Non-pigmented ciliary epithelial cell (primary cell): ENCODE measurements at places on chromosomes 5 and 9.

- DNase-seq: peak; percentile 5
These were observed 69.2 kb downstream of the SYK start for GRCh38 chr9:90870621-90871326.

DNA sequence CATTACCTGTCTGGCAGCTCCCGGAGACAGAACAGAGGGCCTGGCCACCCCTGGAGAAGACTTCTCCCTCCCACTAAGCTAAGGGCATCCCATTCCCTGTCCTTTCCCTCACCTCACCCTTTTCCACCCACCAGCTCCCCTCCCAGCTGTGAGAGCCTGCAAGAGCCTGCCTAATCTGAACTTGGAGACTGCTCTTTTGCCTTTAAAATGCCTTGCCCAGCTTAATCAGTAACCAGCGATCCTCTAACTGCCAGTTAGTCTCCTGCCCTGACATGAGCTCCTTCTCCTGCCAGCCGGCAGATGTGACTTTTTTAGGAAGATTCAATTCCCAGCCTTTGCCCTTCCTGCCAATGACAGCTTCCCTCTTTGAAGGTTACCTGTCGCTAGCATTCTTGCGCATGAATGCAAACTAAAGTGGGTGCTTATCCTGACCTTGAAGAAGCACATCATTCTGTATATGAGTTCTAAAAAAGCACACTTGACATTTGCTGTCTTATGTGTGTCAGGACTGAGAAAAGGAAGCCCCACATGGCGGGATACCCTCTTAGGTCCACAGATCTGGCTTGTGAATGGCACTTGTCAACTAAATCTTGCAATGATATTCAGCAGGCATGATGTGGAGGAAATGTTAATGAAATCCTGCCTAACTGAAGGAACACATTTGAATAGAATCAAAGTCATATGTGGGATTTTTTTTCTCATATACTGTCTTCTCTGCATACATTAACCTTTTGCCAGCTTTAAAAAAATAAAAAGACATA lies 411.2 kb upstream of the SLC30A5 start:
- no peak for DNase-seq

DNA sequence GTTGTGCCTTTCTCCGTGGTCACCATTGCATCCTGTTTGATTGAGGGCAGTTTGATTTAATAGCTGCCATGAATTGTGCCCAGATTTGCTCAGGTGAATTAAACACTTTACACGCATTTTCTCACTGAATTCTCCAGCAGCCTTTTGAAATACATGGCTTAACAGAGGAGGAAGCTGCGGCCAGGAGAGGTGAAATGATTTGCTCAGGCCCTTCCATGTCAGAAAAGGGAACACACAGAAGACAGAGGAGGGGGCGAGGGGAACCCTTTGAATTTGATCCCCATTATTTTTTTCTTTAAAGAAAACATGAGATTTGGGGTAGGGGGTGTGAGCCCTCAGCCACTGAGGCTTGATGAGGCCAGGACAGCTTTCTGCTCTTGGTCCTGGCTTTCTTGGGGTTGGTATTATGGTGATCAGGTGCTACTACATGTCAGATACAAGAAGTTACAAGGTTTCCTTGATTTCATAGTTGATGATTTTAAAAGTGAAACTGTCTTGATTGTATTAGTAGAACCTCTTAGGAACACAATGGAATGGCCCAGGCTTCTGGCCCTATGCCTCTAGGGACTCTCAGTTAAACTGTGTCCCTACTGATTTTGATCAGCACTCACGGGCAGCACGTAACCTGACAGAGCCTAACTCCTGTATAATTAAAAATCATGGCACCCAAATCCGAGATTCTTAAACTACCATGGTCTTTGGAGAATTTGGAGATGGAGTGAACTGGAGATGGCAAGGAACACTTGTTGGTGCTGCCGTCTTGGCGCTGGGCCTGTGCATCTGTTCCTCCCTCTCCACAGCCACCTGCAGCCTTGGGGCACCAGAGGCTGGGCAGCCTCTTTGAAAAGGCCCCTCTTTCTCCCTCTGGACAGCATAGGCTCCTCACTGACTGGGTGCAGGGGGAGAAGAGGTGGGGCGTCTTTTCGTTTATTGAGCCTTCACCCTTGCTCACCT lies 107.9 kb downstream of the TRIO start:
- no peak for DNase-seq

DNA sequence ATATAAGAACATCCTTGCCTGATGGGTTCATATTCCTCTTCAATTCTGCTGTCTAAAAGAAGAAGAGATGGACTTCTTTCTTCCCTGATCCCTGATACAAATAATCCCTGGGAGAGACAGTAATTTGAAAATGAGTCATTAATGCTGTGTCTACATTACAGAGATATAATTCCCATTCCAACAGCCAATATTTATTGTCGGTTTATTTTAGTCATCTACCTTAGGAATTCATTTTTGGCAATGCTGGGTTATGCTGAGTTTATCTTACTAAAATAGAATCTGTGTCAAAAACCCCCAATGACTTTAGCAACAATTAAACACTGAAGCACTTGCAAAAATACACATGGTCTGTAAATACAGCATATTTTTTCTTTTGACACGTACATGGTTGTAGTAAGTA lies 23.9 kb downstream of the ZNF474 start:
- no peak for DNase-seq

DNA sequence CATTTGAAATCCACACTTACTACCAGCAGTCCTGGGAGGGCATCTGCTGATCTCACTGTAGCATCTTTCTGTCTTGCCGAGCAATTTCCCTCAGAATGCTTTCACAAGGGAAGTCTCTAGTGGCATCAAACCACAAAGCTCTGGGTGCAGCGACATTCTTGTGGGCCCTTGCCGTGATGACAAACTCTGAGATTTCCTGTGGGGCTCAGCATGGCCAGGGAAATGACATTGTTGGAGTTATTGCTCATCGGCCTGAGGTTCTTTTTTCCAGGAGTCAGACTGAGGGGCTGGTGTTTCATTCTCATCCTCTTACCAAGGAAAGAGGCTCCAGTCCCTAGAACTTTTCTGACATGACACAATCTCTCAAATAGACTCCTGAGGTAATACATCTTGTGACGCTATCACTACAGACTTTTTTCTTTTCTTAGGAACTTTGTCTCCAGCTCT lies 51.4 kb downstream of the PFDN1 start:
- DNase-seq: peak; percentile 92

GRCh38 chr5:33343676-33344327 lies 97.0 kb upstream of the TARS1 start:
- peak; percentile 72 for DNase-seq

DNA sequence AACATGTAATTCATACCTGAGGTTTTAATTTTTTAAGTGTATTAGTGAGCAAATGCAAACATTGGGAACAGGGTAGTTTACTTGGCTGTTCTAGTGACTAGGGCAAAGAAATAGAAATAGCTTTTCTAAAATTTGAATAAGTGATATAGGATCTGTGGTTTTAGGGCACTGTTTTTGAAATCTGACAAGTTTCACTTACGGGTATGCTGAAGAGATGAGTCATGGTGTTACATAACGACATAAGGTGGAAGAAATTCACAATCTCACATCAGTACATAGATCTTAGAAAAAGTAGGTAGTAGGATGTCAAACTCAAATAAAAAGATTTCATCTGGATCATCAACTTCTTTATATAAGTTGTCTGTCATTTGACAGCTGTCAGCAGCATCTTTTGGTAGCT lies 772.3 kb downstream of the MAT2B start:
- DNase-seq: no peak

- no peak for DNase-seq
These were observed 46.6 kb downstream of the ANGPTL2 start for GRCh38 chr9:127075624-127076372.

DNA sequence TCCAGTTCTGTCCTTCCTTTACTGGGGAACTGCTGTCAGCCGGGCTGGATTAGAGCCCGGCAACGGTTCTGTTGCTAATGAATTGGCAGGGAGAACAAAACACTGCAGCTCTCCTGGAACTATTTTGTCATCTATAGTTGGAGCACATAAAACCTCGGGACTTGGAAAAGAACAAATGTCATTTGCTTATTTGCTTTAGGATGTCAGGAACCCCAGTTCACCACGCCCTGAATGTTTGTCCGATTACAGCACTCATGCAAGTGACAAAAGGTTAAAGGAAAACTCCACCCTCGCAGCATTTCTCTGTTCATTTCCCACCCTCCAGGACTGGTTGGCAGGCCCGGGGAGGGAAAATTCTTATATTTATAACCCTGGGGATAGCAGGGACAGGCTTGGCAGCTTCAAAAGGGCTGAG lies 66.4 kb upstream of the PLPP1 start:
- peak; percentile 54 for DNase-seq

DNA sequence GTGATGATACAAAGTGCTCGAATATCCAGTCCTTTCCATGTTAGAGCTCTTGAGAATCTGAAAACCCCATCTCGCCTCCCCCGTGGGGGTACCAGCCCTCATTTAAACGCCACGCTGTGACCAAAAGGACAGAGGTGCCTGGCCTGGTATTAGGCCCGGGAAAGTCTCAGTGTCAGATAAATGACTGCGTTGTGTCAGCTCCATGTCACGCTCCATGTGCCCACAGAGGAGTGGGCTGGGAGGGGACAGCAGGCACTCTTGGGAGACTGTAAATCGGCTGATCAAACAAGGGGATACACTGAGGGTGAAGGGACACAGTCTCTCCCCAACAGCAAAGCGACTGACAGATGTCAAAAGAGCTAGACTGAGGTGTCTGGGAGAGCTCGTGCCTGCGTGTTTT lies 65.7 kb upstream of the ECM2 start:
- DNase-seq: no peak

DNA sequence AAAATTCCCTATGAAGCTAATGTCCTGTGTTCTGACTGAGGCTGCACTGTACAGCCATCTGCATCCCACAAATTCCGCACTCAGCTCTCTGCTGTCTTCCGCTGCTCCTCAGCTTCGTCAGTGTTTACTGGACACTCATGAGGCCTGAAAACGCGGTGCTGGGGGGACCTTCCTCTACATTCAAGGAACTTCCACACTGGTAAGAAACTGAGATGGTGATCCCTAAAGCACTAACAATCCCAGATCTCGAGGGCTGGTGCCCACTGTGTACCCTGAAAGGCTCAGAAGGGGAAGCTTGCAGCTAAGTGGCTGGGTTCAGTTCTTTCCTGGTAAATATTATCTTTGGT lies 117.9 kb downstream of the NRG2 start:
- DNase-seq: no peak

DNA sequence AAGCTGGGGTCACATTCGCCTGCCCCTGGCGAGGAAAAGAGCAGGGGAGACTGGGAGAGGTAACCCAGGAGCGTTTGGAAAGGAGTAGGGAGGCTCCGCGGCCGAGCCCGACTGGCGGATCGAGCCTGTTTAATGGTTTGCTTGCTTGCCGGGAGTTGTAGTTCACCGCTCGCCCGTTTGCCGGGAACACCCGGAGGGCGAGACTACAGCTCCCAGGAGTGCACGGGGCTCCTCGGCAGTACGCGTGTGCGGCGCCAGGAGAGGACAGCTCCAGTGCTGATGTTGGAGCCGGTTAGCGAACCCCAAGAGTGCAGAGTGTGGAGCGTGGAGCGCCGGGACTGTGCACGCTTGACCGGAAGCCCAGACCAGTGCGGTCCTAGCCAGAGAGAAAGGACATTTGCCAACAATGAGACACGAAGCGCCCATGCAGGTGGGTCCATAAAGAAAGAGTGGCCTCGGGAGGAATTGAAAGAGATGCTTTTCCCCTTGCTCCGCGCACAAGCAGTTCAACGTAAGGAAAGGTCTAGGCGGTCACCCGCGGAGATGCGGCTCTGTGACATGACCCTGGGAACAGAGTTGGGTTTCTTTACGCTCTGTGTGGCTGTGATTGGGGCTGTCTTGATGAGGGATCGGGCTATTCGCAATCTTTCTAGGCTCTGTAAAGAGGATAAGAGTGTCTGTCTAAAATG lies at the start of gene RAB3C:
TSS of gene RAB3C (plus strand) at position 273 of the 689 bp plus-strand sequence. CDS start at position 407, 134 bp downstream.
- DNase-seq: peak; percentile 81

GRCh38 chr5:160198146-160198545 lies 31.2 kb upstream of the FABP6 start:
- DNase-seq: no peak

DNA sequence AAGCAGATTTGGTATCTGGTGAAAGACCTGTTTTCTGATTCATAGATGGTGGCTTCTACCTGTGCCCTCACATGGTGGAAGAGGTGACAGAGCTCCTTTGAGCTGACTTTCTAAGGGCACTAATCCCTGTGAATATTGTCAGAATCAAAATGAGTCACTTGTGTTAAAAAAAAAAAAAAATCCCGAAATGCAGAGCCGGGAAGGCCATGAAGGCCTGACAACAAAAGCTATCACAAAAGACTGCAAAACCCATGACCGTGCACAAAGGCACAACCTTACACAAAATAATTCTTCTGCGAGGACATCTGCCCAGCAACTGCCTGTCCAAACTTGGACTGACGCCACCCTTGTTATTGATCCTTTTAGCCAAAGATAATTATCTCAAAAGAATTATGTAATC lies 19.6 kb upstream of the UBTD2 start:
- no peak for DNase-seq

DNA sequence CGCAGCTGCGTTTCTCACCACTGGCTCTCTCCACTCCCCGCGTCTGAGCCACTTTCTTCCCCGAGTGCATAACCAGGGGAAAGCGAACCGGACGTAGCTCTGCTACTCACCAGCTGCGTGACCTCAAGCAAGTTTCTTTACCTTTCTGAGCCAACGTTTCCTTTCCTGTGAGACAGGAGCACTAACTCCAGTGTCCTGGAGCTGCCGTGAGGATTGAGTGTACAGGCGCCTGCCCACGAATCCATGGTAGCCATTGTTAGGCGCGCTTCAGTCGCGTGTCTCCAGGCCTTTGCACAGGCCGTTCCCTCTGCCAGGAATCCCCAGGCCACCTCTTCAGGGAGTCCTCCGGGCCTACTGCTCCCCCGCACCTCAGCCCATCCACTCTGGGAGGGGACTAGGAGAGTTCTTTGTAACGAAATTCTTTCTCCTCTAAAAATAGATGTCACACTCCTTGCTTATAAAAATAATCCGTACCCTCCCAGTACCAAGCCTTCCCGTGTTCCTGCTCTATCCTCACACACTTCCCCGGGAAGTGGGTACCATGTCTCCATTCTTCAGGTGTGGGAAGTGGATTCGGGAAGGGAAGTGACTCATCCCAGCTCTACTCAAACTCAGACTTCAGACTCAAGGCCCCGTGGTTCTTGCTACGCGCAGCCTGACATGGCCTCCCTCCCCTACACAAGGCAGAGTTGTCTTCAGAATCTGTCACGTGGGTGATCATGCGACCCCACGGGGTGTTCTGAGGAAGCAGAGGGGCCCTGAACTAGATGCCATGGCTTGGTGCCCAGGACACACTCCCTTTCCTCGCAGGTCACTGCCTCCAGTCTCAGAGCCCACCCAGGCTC lies 16.1 kb upstream of the CRB2 start:
- DNase-seq: no peak

DNA sequence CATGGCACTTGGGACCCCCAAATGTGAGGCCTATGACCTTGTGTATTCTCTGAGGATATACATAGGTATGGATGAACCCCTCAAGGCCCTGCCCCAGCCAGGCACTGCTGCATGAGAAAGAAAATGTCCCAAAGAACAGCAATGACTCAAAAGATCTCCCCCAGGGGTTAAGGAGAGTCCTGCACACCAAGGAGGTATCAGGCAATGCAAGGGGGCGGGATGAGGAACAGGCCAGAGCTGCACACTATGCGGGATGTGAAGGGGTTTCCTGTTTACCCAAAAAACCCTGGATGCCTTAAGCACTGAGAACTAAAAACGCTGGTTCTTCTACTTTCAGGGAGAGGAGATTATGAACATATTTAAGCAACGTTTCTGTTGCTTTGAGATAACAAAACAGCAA lies 3.4 kb downstream of the RAPGEF1 start:
- DNase-seq: no peak

- DNase-seq: no peak
These were observed 84.7 kb downstream of the GOLPH3 start for GRCh38 chr5:32089146-32090000.

- DNase-seq: no peak
These were observed 34.6 kb upstream of the PHF2 start for GRCh38 chr9:93541581-93542349.
